ENCODE measurements at places on chromosomes 7 and 10. TPM values are rescaled to one million over a fixed set of nuclear protein-coding genes. Genes with fewer than 3 reads are reported as not detected.

Gene CHCHD3
- total RNA-seq: 99.7 TPM

Gene SLC13A4
- total RNA-seq: 3.3 TPM

Gene GIMAP5
- not detected for total RNA-seq

Gene PTPRN2
- total RNA-seq: 2.5 TPM

Gene CLCN1
- total RNA-seq: 0.16 TPM

Gene DMTF1
- 91.1 TPM for total RNA-seq

Gene ACTL6B
- not detected for total RNA-seq

Gene GHRHR
- total RNA-seq: not detected

Gene AKR1C3
- total RNA-seq: 169 TPM

Gene ORC5
- 19.5 TPM for total RNA-seq

Gene MMP21
- total RNA-seq: 0.09 TPM

Gene ZNF503
- 29.8 TPM for total RNA-seq
